CD4-positive, alpha-beta memory T cell (primary cell): ENCODE measurements at places on chromosomes 6 and 20. TPM values are rescaled to one million over a fixed set of nuclear protein-coding genes. Genes with fewer than 3 reads are reported as not detected.

AKAP7 gene
- 15.4 TPM for total RNA-seq

- DNase-seq: no peak
These were observed 38.4 kb downstream of the PIGU start for GRCh38 chr20:34638532-34638931.

DNA sequence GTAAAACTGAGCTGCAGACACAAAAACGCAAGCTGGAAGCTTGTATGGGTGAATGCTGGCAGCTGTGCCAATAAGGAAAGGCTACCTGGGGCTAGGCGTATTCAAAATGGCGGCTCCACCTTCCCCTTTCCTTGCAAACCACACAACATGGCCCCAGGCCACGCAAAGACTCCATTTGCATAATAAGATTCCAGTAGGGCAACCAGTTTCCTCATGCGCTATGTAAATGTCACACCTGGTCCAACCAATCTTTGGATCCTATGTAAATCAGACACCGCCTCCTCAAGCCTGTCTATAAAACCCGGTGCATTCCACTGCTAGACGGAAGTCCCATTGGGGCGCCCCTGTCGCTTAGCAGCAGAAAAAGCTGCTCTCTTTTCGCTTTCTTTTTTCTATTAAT is 505.9 kb upstream of the BTBD3 start:
- no peak for DNase-seq

GRCh38 chr20:51021067-51022025 is 1.6 kb downstream of the KCNG1 start:
- DNase-seq: no peak
